ENCODE measurements at places on chromosomes 7 and 10.

- no peak for DNase-seq
Measured at GRCh38 chr10:50397312-50398140, 146.2 kb upstream of the ASAH2 start.

DNA sequence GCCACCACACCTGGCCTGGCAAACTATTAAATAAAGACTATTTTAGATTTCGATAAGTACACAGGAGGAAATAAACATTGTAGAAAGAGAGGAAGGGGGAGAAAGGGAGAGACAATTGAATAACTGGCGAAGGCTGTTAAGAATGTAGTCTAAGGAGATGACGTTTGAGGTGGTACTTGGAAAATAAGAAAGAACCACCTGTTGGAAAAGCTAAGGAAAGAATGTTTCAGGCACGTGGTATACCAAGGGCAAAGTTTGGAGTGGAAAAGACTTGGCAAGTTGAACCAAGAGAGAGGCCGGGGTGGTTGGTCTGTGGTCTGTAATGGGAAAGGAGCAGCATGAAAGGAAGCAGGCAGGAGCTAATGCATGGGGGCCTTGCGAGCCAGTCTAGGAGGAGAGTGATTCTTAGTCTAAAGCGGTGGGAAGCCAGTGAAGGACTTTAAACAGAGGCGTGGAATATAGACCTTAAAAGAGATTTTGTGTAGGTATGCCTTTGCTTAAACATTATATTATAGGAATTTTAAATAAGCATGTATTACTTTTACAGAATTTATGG, 9.4 kb downstream of the ING3 start:
- no peak for DNase-seq

DNA sequence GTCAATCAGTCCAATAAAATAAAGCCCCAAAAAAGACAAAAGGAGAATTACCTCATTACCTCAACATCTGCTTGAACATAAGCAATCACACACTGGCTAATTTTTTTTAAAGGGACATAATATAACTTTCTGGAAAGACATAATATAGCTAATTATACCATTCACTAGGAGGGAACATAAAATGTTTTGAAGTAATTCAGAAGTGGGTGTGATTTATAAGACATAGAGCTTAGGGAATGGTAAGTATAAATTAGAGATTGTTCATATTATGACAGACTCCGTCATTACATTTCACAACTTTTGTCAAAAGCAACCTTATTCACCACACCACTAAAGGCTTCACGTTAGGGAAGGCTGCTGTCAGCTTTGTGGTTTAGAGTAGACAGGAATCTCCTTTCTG, 3.8 kb downstream of the SHTN1 start:
- no peak for DNase-seq

- DNase-seq: no peak
Measured at GRCh38 chr10:60314069-60314940, 75.4 kb downstream of the ANK3 start.

- DNase-seq: no peak
Measured at GRCh38 chr10:51965451-51965850, 266.1 kb upstream of the CSTF2T start.

DNA sequence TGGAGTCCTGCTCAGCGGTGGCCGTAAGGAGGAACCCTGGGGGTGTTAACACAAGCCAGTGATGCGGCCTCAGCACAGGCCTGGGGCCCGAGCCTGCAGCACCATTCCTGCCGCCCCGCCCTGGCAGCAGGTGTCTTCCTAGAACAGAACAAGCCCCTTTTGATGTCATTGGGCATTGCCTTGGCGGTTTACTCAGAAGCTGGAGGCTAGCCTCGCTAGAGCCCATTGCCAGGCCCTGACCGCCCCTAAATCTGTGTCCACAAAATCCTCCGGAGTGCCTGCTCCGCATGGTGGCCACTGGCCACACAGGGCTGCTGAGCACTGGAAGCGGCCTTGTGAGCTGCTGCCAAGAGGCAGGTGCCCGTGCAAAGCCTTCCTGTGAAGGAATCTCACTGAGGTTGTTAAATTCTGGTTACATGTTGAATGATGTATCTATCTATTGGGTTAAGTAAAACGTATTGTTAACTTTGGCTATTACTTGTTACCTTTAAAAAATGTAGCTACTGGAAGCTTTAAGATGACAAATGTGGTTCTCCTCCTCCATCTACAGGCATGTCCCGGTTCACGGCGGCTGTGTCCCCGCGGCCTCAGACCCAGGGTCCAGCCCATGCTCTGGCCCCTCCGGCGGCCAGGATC, 1.2 kb upstream of the INPP5A start:
- DNase-seq: no peak

DNA sequence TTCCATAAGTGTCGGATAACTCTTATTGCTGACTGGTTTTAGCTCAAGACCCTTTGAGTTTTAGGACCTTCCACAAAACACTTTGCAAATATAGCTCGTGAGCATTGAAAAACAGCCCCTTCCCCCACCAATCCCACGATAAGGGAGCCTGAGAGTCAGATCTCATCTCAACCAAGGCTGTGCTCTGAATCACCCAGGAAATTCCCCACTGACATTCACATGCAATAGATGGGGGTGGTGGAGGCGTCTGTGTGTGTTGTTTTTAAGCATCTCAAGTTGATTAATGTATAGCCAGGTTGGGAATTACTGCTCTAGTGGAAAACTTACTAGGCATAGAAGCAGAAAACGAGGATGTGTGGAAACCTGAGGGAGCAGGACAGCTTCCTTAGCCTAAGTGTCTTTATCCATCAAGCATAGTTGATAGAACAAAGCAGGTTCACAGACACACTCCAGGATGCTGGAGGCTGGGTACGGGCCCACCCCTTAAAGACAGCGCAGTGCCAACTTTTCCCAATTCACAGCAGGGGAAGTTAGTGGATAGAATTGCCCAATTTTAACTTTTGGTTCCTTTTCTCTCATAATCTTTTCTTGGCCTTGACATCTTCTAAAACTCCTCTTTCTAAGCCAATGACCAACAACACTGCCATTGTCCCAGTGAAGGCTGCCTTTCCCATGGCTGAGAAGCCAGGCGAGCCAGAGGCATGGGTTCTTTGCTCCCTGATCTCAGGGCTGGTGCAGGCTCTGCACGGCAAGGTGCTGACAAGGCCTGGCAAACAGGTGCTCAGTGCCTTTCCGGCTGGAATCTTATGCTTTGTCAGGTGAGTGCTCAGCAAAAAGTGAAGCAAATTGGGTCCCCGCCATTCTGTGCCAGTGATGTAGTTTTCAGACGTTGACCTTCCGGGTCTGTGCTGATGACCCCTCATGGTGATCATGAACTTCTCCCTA, 98.5 kb upstream of the INSIG1 start:
- DNase-seq: no peak

GRCh38 chr10:131210181-131210580, 101.3 kb downstream of the TCERG1L start:
- no peak for DNase-seq

DNA sequence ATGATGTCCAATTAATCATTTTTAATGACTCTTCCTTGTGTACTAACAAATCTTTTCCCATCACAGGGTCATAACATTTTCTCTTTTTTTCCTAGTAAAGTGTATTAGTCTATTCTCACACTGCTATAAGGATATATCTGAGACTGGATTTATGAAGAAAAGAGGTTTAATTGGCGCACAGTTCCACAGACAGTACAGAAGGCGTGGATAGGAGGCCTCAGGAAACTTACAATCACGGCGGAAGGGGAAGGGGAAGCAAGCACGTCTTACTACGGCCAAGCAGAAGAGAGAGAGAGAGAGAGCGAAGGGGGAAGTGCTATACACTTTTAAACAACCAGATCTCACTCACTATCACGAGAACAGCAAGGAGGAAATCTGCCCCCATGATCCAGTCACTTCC, 359.4 kb upstream of the NFE2L3 start:
- no peak for DNase-seq

- DNase-seq: no peak
Measured at GRCh38 chr7:101436857-101437576, 74.3 kb downstream of the COL26A1 start.

DNA sequence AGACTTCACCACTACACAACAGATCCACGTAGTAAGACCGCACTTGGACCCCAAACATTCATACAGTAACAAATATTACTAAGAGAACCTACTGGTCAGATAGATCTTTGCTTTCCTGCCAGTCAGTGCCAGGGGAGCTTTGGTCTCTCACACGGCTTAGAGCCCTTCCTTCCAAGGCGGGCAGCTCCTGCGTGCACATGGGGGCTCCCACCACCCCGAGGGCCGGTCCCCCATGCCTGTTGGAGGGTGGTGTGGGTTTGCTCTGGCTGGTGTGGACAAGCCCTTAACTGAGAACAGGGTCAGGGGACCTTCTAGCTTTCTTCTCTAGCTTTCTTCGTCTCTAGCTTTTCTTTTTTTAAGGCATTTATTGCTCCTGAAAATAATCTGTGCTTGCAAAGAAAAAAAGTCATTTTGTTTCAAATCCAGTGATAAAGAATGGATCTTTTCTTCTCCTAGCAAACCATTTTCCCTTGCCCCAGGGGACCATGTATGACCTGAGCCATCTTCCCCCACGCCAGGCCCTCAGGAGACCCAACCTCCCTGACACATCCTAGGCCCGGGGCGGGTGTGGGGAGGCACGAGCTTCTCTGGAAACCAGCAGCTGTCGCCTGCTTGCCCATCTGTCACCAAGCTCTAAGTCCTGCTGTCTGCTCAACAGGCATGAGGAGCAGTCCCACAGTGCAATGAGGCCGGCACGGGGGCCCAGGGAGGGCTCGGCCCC, 591.1 kb downstream of the PTPRN2 start:
- no peak for DNase-seq

DNA sequence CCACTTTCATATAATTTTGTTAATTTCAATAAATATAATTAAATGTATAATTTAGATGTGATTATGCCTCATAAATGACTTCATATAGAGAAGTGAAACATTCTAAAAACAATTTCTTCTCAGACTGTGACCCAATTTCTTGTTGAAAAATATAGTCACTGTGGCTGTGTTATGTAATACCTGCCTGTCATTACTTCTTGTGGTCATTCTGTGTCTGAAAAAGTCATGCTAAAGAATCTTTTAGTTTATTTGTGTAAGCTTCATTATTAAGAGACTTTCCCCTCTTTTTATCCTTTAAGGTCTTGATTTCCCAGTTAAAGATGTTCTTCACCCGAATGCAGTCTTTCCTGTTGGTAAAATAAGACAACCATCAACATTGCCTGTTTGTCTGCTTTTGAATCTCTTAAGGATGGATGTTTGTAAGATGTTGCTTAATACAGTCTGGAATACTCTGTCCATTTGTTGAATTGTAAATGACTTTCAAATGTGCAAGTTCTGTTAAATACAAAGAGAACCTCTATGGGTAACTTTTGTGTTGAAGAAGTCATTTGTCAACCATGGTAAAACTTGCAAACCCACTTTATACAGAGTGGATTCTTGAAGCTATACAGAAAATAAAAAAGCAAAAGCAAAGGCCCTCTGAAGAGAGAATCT, 16.0 kb downstream of the KAT6B start:
- DNase-seq: no peak

GRCh38 chr10:113409175-113409574, 143.7 kb upstream of the HABP2 start:
- no peak for DNase-seq

DNA sequence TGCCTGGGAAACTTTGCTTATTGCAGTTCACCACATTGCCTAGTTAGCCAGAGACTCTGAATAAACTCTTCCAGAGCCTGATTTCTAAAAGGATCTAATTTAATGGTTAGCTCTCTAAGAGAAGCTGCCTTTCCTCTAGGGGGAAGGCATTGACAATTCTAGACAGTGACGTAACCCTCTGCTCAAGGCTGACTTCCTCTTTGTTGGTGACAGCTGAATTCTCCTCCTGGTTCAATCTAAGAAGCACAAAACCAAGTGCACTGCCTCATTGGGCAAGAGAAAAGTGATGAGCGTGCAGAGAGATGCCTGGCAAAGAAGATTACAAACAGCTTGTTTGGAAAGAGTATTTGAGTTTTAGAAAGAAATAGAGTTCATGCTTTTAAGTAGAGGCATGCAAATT, 102.7 kb downstream of the MACC1 start:
- DNase-seq: no peak

DNA sequence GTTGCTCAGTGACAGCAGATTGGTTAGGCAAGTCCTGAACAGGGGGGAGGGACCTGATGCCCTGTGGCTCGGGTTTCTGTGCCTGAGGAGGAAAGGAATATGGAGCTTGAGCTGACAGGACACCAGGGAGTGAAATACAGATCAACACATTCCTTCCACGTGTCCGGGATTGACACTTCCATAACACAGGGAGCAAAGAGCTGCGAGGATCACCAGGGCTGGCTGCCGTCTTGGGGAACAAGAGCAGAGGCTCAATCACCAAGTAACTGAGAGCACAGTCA, 36.7 kb upstream of the EFCAB10 start:
- no peak for DNase-seq

- DNase-seq: no peak
Measured at GRCh38 chr10:79400146-79401004, 45.0 kb downstream of the ZCCHC24 start.

- no peak for DNase-seq
Measured at GRCh38 chr7:70113536-70113935, 515.3 kb downstream of the AUTS2 start.

GRCh38 chr7:17654940-17655339, 285.4 kb downstream of the SNX13 start:
- no peak for DNase-seq

- DNase-seq: no peak
Measured at GRCh38 chr7:17902599-17902998, 37.7 kb downstream of the SNX13 start.

DNA sequence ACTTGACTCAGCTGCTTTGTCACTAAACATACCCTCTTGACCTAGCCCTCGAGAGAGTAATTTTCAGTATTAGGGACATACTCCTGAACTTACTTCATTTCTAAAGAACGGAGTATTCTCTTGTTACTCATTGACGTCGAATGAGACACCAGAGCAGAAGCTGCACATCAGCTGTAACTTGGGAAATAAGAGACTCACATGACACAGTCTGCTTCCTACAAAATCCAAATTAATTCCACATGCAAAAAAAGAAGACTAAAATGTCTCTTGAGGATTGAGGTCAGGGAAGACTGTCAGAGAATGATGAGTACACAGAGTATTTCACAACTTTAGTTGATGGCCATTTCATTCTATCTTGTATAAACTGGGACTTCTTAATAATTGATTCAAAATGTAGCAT, 114.7 kb upstream of the EGFR start:
- DNase-seq: no peak

- no peak for DNase-seq
Measured at GRCh38 chr10:50375051-50375452, 123.7 kb upstream of the ASAH2 start.

GRCh38 chr10:42732266-42732665, 50.3 kb upstream of the BMS1 start:
- no peak for DNase-seq

- DNase-seq: peak; percentile 95
Measured at GRCh38 chr10:86710987-86711512, 42.7 kb downstream of the LDB3 start.
